Peyer's patch (tissue), 4 donors: ENCODE measurements at places on chromosomes 7 and 10.
A peak's percentile ranks its signal among the peaks of the same experiment; 100 is the strongest.

DNA sequence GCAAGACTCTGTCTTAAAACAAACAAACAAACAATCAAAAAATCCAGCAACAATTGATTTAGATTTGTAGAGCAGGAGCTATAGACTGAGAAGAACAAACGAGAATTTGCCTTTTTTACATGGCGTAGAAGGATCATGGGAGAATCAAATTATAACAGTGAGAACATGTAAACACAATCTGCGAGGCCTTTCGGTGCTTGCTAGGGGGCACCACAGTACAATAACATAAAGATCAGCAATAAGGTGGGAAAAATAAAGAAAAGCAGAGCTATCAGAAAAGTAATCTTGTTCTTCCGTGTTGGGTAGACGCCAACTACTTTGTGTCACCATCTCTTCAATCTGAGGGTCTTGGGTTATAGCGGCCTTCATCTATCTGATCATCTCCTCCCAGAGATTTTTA is 82.2 kb downstream of the NOD1 start:
- DNase-seq: no peak
- H3K27ac ChIP-seq: no peak overlapping the region
- H3K4me1 ChIP-seq: no peaks in the 10 kb centered on the region
- H3K36me3 ChIP-seq: no peaks in the 10 kb centered on the region
- H3K27me3 ChIP-seq: no peaks in the 10 kb centered on the region

- H3K27me3 ChIP-seq: no peaks in the 10 kb centered on the region
- H3K4me3 ChIP-seq: no peak overlapping the region
- H3K36me3 ChIP-seq: no peaks in the 10 kb centered on the region
- no peak for DNase-seq
- H3K27ac ChIP-seq: no peak overlapping the region
- no peaks in the 10 kb centered on the region for H3K4me1 ChIP-seq
Observed at GRCh38 chr10:1603181-1603580, 134.1 kb downstream of the ADARB2 start.

DNA sequence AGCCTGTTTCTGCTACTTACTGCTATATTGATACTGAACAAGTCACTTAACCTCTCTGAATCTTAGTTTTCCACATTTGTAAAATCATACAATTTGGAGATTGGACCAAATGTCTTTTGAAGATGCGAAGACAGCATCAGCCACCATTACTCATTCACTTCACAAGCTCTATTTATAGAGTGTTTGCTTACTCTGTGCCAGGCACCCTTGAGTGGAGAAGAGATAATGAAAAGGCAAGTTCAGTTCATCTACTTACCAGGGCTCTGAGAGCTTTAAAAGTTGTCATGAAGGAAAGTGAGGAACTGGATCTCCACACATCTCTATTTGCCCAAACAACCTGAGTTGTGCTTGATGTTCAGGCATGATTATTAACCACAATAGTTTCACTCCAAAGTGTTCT is 277.5 kb downstream of the CSTF2T start:
- no peaks in the 10 kb centered on the region for H3K27me3 ChIP-seq
- H3K4me3 ChIP-seq: no peak overlapping the region
- no peaks in the 10 kb centered on the region for H3K36me3 ChIP-seq
- DNase-seq: no peak

DNA sequence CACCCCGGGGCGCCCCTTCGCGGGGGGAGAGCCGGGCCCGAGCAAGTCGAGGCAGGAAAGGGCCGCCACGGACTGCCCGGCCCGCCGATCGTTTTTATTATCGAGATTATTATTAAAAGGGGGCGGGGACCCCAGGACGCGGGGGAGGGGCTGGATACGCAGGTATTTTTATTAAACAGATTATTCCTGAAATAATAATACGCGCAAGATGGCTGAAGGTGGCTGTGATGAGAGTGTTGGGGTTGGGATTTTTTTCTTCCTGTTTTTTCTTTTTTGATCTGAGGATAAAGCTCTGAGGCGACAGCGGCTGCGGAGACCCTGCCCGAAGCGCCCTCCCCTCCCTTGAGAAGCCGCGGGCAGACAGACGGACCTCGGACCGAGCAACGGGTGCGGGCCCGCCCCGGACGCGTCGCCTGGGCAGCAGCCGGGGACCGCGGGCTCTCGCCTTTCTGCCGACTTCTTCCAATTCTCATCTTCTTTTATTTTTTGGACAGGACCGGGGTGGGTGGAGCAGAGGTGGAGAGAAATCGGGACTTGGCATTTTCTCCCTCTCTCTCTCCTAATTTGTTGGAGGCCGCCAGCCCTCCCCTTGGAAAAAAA is 1.4 kb upstream of the TRIM8 start:
- H3K36me3 ChIP-seq: no peaks in the 10 kb centered on the region
- peak; percentile 59 for DNase-seq
- H3K27ac ChIP-seq: peak overlapping the region; percentile 100
- peak overlapping the region; percentile 74 for H3K4me3 ChIP-seq

DNA sequence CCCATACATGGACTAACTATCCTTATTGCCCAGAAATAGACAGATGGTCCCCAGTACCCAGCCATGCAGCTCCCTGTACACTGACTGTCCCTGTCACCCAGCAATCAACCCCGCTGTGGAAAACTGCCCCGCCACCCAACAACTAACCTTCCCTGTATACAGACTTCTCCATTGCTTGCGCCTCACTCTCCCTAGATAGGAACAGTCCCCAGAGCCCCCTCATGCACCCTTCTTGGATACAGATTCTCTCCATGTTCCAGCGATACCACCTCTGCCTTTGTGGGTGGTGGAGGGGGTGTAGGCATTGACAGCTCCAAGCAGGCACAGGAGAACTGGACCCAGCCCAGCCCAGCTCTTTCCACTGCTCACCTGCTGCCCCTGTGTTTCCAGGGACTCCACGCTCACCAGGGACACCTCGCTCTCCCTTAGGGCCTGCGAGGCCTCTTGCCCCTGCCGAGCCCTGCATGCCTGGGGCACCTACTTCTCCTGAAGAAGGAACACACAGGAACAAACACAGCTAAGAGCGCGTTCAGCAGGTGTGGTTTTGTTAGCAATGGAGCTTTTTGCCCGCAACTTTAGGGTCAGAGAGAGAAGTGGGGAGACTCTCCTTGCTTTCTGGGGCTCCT is 7.2 kb downstream of the SFTPD start:
- H3K27ac ChIP-seq: no peak overlapping the region
- no peaks in the 10 kb centered on the region for H3K27me3 ChIP-seq
- no peak for DNase-seq
- no peaks in the 10 kb centered on the region for H3K36me3 ChIP-seq
- peaks cover 7% of the 10 kb centered on the region for H3K4me1 ChIP-seq
